Melanocyte of skin (primary cell): ENCODE measurements at places on chromosomes 2 and 18. TPM values are rescaled to one million over a fixed set of nuclear protein-coding genes. Genes with fewer than 3 reads are reported as not detected.

CREG2 gene
- total RNA-seq, result under 0.01 and 0.46 TPM in 2 replicates

COL4A3 gene
- not detected in 2 replicates for total RNA-seq

CPLX4 gene
- not detected in 2 replicates for total RNA-seq

ZSWIM2 gene
- total RNA-seq, result not detected in 2 replicates

EPAS1 gene
- 74.1 and 77.1 TPM in 2 replicates for total RNA-seq

ZDBF2 gene
- 3.0 and 6.2 TPM in 2 replicates for total RNA-seq

DQX1 gene
- total RNA-seq, result under 0.01 TPM in 1 of 2 replicates, not detected in the other

MOCOS gene
- 46.9 and 69.2 TPM in 2 replicates for total RNA-seq

TTC32 gene
- 5.2 and 7.7 TPM in 2 replicates for total RNA-seq

ITGB6 gene
- total RNA-seq, result under 0.01 and 0.15 TPM in 2 replicates

ZCCHC2 gene
- total RNA-seq, result 13.4 and 22.0 TPM in 2 replicates

RAB6C gene
- total RNA-seq, result under 0.01 TPM in 1 of 2 replicates, not detected in the other

SLC30A3 gene
- total RNA-seq, result under 0.01 TPM in 1 of 2 replicates, not detected in the other

MC4R gene
- 0.67 and 0.77 TPM in 2 replicates for total RNA-seq

HOXD8 gene
- total RNA-seq, result under 0.01 TPM in 1 of 2 replicates, not detected in the other

ANXA4 gene
- total RNA-seq, result 24.1 and 37.1 TPM in 2 replicates

SH2D6 gene
- 0.33 TPM in 1 of 2 replicates, not detected in the other for total RNA-seq

MBP gene
- 189 and 397 TPM in 2 replicates for total RNA-seq

THAP4 gene
- total RNA-seq, result 59.8 and 68.3 TPM in 2 replicates

FRZB gene
- total RNA-seq, result 0.34 and 3.3 TPM in 2 replicates

STPG4 gene
- 0.36 TPM in 1 of 2 replicates, not detected in the other for total RNA-seq

MYL1 gene
- not detected in 2 replicates for total RNA-seq

MEX3C gene
- 49.6 and 59.4 TPM in 2 replicates for total RNA-seq

COPS9 gene
- total RNA-seq, result 69.2 and 112 TPM in 2 replicates

MAP3K19 gene
- not detected in 2 replicates for total RNA-seq

KLHL29 gene
- 4.5 and 15.6 TPM in 2 replicates for total RNA-seq

C2orf15 gene
- 0.15 TPM in 1 of 2 replicates, not detected in the other for total RNA-seq

SCYGR5 gene
- total RNA-seq, result not detected in 2 replicates

PARD3B gene
- total RNA-seq, result 6.2 and 18.2 TPM in 2 replicates

CFC1 gene
- not detected in 2 replicates for total RNA-seq

ELOA2 gene
- total RNA-seq, result not detected in 2 replicates

SIX3 gene
- total RNA-seq, result not detected in 2 replicates

RPIA gene
- total RNA-seq, result 6.2 and 6.5 TPM in 2 replicates
